Iris pigment epithelial cell (primary cell): ENCODE measurements at places on chromosomes 5 and 9.

- DNase-seq, result no peak
Measured at GRCh38 chr9:82764061-82764668, 298.8 kb downstream of the RASEF start.

- no peak for DNase-seq
Measured at GRCh38 chr9:98977813-98978212, 34.1 kb downstream of the COL15A1 start.

- DNase-seq, result no peak
Measured at GRCh38 chr9:126508928-126509327, 104.8 kb upstream of the LMX1B start.

DNA sequence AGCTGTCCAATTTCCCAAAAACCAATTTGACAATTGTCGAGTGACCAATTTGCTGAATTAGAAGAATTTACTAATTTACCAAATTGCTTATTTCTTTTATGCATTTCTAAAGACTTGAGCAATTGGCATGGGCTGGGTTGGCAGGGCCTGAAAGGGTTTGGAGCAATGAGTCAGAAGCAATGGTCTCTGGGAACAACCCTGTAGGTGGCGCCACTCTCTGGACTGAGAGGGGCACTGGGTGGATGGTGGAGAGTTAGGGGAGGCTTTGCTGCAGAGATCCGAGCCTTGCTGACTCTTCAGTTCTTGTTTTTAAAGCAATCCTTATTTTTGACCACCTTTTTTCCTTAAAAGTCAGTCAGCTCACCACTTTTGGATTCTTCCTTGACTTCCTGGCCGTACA lies 71.5 kb upstream of the RPS23 start:
- no peak for DNase-seq

DNA sequence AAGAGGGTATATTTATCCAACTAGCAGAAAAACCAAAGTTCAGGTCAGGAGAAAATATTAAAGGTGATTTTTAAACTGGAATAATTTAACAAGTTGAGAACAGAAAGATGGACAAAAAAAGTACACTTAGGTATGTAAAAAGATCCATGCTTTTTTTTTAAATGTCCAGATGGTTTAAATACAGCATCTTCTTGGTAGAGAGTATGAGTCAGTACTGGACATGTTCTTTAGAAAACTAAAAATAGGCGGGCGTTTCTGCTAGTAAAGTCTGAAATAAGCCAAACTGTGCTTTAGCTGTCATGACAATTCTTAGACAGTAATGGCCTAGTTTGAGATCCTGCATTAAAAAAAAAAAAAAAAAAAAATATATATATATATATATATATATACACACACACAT lies 255.9 kb upstream of the ST8SIA4 start:
- DNase-seq, result no peak

- no peak for DNase-seq
Measured at GRCh38 chr9:136821826-136822544, 14.2 kb downstream of the RABL6 start.

DNA sequence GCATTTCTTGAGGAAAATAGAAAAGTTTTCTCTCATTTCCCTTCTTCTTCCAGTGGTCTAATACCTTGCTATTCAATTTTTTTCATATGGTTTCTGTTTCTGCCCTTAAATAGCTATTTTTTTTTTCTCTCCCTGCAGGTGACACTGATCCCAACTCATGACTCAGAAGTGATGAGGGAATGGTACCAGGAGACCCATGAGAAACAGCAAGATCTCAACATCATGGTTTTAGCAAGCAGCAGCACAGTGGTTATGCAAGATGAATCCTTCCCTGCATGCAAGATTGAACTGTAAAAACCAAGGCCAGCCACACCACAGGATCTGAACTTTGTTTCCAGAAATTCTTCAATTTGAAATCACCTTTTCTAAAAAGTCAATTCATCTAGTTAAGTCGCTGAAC lies 97.7 kb downstream of the MAP1B start:
- DNase-seq, result peak; percentile 53

DNA sequence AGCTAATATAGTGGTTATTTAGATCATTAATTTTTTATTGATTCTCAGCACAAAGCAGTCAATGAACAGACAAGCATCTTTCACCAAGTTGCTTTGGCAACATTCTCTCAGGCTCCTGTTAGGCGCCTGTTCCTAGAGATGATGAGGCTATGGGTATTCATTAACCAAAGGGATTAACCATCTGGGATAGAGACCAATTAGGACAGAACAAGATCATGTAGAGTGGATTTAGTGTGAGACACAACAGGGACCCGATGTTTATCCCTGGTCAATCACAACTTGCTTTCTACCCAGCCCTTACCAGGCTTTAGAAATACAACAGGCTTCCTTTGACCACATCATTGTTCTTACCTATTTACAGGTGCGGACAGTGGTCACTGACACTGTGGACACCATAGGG lies 82.2 kb downstream of the PJA2 start:
- DNase-seq, result no peak

DNA sequence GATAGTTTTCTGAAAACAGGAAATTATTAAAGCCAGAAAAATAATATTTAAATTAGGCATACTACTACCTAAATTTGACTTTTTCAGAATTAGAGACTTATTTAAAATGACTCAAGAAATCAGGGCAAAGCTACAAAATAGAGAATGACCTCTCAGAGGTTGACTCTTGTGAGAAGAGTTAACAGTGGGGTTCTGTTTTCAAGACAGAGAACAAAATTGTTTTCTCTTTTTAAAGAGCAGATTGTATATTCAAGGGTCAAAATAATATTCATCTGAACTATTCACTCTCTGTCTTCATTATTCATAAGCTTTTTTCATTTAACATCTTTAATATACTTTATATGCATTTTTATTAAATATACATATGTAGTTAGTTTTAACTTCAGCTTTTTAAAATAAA lies 21.9 kb upstream of the AUH start:
- no peak for DNase-seq

- DNase-seq, result no peak
Measured at GRCh38 chr9:135962696-135963307, 1.6 kb upstream of the UBAC1 start.

GRCh38 chr5:61289241-61289640 lies 42.8 kb upstream of the ZSWIM6 start:
- no peak for DNase-seq

DNA sequence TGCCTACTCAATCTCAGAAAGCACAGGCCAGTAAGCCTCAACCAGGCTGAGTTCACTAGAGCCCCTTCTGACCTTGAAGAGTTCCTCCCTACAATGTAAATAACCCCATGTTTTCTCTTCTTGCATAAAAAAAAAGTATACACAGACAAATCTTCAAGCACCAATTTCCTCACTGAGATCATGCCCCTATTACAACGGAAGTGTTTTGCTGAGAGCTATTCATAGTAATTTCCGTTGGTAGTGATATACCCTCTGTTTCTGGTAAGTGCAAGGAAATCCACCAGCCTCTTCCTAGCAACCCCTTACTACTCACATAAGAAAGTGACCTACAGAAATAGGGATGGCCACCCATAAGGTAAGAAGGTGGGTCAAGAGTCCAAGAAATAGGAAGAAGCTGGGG lies 76.4 kb upstream of the TARS1 start:
- no peak for DNase-seq
